ENCODE measurements at places on chromosomes 3 and 15. TPM values are rescaled to one million over a fixed set of nuclear protein-coding genes. Genes with fewer than 3 reads are reported as not detected.
A peak's percentile ranks its signal among the peaks of the same experiment; 100 is the strongest.

- DNase-seq: no peak
Measured at GRCh38 chr3:39361252-39361927, 21.8 kb upstream of the SLC25A38 start.

Gene U2SURP
- total RNA-seq: 168 TPM

GRCh38 chr3:157830556-157831236, 275.5 kb downstream of the SHOX2 start:
- DNase-seq: no peak

DNA sequence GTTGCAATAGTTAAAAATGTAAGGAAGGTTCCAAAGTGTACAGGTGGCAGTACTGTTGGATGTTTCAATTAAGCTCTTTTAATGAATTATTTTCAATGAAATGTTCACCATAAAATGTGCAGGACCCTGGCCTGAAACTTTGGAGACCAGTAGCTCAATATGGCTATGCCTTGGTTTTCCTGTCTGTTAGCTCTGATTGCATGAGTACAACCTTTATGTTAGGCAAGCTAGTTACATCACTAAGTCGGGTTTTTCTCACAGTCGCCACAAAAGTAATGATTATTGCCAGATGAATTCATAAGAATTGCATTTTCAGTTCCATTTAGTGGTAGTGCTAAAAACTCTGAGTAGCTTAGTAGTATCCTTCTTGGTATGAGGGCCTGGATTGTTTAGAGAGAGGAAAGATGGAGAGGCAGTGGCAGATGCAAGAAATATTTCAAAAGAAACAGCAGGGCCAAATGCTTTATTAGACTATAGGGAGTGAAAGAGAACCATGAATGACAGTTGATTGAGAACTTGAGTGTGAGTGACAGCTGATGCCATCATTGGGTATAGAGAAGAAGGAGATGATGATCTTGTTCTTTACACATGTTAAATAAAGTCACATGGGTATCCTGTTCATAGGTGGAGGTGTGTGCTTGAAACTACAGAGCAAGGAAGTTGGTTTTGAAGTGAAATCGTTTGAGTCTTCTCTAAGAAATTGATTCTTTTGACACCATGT, 109.5 kb downstream of the AKAP13 start:
- no peak for DNase-seq

DNA sequence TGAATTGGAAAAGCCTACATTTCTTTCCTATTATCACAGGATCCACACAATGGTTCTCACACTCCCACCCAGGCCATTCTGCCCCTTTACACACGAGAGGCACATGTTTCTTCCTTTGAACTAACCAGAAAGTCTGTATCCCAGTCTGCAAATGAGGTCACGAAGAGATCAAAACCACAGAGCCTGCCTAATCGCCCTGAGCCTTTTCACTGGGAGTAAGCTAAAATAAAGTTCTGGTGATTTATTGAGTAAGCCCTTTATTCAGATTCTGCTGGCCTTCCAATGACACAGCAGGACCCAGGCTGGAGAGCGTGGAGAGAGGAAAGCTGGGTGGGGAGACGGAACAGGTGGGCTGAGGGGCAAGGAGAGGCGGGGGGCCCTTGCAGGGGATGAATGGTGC, 78.7 kb downstream of the ATP1B3 start:
- DNase-seq: no peak

DNA sequence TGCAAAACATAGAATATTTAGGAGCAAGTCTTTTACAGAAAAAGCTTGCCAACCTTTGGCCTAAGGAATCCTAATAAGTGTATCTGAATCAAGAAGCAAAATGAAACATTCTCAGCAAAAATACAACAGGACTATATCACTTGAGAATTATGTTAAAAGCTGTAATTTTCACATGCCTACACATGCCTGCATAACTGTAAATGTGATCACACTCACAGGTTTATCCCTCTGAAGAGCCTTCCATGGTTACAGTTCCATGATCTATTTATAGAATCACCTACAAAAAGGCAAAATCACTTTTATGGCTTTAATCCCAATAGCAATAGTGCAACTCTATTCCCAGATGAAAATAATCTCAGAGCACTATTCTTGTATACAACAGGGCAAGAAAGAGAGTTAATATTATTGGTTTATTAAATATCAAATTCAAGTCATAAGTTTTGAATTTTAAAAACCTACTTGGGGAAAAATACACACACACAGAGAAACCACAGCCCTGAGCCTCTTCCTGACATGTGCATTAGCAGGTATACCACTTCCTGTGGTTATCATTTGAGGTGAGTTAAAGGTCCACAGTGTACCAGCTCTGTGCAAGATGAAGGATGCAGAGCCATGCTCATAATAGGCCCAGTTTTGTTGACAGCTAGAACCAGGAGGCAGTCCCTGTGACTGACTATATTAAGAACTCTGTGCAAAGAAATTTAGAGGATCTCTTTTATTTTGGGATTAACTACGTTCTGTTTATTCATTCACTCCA, 252.5 kb upstream of the TGFBR2 start:
- no peak for DNase-seq

Gene CPN2
- total RNA-seq: not detected

Gene EIF2A
- 74.1 TPM for total RNA-seq

GRCh38 chr3:124463234-124463633, 267.0 kb upstream of the UMPS start:
- no peak for DNase-seq

GRCh38 chr3:35426366-35426958, 212.9 kb upstream of the ARPP21 start:
- no peak for DNase-seq

- peak; percentile 74 for DNase-seq
Measured at GRCh38 chr3:140341817-140342403, 336.0 kb upstream of the TRIM42 start.

Gene ZNF662
- not detected for total RNA-seq

DNA sequence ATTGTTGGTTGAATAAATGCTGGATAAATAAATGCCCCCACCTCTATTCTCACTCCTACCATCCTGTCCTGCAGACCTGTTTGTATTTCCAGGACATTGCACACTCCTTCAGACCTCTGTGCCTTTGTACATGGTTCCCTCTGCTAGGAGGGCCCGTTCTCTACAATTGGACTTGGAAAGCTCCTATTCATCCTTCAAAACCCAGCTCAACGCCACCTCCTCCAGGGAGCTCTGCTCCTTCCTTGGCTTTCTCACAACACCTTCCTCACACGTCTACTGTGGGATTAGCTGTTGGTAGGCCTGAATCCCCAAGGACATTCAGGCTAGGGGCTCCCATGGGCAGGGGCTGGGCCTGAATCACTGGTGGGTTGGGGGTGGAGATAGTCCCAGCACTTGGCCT, 78.7 kb upstream of the SEC13 start:
- DNase-seq: no peak

GRCh38 chr15:76235186-76235826, 76.0 kb downstream of the ETFA start:
- DNase-seq: no peak

Gene FBXW12
- 0.59 TPM for total RNA-seq

Gene TTLL3
- total RNA-seq: 10.3 TPM

- no peak for DNase-seq
Measured at GRCh38 chr15:95919460-95919859, 411.0 kb upstream of the NR2F2 start.

Gene C3orf80
- total RNA-seq: 0.13 TPM

Gene ADCY5
- 6.1 TPM for total RNA-seq

GRCh38 chr3:37794646-37795045, 67.0 kb upstream of the CTDSPL start:
- no peak for DNase-seq

DNA sequence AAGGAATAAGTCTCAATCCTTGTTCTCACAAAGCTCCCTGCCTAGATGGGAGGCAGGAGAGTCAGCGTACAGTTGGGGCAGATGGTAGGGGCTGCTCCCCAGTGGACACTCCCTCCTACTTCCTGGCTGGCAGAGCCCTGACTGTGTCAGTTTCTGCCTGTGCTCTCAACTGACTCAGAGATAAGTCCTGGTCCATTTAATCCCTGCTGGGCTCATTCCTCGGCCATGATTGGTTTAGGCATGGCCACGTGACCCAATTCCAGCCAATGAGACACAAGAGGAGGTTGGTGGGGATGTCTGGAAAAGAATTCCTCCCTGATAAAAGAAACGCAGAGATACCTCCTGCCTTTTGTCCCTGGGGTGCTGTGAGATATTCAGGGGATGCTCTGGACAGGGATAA, 118.1 kb upstream of the SLC6A11 start:
- DNase-seq: peak; percentile 52

Gene PFKFB4
- 13.9 TPM for total RNA-seq

Gene SCAMP2
- total RNA-seq: 50.2 TPM

Gene RPP25
- 12.6 TPM for total RNA-seq

DNA sequence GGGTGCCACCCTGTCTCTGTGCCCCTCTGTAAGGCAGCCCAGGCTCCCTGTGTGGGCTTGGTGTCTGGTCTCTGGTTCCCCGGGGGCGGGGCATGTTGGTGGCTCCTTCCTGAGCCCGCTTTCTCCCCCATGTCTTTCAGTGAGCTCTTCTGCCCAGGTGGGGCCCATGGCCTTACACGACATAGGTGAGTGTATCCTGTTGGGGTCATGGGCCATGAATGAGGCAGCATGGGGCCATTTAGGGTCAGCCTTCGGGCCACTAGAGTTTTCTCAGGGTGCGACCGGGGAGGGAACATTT, 195.1 kb downstream of the UBE3A start:
- peak; percentile 8 for DNase-seq

Gene MINDY4B
- total RNA-seq: not detected

Gene TMEM212
- total RNA-seq: not detected

All from H9 (cell line).